Activated CD4-positive, alpha-beta T cell treated with anti-CD3 and anti-CD28 coated beads for 24 hours (primary cell): ENCODE measurements at places on chromosomes 7 and 10.

DNA sequence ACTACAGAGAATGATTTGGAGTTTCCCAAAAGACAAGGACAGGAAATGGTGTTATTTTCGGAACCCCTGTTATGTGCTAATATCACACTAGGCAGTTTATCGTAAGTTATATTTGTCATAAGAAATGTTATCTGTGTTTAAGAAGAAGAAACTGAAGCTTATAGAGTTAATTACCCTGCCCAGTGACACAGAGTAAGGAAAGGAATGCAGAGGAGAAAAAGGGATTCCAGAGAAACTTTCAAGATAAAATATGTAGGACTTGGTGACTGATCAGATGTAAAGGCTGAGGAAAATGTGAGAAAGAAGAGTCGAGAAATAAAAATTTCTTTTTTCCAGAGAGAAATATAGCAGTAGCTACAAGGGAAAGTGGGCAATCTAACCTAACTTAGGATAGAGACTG lies 63.5 kb upstream of the ZNF746 start:
- no peak for DNase-seq

DNA sequence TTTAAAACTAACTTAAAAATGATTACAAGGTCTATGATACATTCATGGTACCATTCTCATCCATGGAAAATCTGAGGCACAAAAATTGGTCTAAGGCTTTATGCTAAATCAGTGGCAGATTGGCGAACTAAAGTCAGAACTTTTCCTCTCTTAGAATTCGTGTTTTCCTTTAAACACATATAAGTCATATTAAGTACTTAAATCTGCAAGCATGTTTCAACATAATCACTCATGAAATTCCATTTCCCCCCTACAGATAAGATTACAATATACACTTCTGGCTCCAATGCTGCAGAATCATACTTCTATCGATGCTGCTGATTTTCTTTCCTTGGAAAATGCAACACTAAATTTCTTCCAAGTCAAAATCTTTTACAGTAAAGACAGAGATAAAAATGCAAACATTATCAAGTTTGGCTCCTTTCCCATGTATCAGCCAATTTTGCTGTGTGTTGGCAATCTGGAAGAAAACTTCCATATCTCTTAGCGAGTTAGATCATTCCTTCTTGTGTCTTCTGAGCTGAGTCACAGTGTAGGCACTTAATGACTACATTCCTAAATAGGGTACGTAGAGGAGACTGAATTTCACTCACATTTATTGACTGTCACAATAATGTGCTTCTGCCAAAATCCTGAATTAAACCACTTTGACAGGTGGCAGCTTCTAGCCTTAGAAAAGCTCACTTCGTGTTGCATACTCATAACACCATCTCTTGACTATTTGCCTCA lies 76.4 kb upstream of the LRRC17 start:
- DNase-seq = no peak

DNA sequence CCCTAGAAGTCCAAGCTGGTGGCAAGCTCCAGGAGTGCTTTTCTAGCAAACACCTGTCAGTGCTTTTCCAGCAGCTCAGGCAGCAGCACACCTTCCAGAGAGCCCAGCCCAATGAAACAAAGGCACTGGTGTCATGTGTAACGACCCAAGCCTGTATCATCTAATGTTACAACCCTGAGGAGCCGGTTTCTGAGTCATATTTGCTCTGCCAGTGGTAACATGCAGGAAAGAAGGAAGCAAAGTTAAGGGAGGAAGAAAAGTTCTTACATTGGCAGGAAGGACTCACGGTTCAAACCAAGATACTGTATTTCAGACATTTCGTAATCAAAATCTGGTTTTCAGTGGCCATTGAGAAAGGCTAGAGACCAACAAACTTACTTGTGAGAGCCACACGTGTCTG lies at the start of gene ANKRD22:
Gene ANKRD22 (minus strand): TSS at position 139 of the 400 bp plus-strand sequence. CDS start 237 bp downstream, outside the sequence.
- no peak for DNase-seq

- DNase-seq = no peak
These were observed 509.7 kb downstream of the TCERG1L start for GRCh38 chr10:130801784-130802183.

GRCh38 chr7:117118579-117119180 lies 165.4 kb downstream of the ST7 start:
- no peak for DNase-seq
